ENCODE measurements at places on chromosomes 11 and 22.

DNA sequence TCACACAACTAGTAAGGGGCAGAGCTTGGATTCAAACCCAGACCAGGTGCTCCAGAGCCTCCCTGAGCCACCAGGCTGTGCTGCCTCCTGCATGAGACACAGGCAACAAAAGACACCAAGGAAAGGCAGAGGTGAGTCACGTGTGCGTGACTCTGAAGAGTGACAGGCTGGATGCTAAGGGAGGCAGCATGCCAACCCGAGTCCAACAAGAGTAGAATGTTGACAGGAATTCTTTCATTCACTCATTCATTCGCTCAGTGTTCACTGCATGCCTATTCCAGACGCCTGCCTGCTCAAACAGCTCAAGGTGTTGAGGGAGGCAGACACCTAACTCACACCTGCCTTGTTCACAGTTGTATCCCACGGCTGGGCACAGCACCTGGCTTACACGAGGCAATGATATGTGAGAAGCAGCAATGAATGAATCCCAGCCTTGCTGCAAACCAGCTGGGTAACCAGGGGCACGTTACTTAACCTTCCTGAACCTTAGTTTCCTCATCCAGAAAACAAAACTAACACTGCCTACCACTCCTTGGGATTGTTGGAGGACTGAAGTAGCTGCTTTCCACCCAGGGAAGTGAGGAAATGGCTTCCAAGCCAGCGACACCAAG is 73.8 kb upstream of the ARFGAP3 start:
- no peak for DNase-seq

GRCh38 chr11:74950374-74950969 is 1.4 kb downstream of the SPCS2 start:
- no peak for DNase-seq

DNA sequence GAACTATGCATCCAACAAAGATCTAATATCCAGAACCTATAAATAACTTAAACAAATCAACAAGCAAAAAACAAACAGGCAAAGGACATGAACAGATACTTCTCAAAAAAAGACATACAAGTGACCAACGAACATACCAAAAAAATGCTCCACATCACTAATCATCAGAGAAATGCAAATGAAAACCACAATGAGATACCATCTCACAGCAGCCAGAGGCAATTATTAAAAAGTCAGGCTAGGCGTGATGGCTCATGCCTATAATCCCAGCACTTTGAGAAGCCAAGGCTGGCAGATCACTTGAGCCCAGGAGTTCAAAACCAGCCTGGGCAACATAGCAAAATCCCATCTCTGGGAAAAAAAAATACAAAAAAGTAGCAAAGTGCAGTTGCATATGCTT is 10.7 kb downstream of the SAA4 start:
- DNase-seq, result no peak

DNA sequence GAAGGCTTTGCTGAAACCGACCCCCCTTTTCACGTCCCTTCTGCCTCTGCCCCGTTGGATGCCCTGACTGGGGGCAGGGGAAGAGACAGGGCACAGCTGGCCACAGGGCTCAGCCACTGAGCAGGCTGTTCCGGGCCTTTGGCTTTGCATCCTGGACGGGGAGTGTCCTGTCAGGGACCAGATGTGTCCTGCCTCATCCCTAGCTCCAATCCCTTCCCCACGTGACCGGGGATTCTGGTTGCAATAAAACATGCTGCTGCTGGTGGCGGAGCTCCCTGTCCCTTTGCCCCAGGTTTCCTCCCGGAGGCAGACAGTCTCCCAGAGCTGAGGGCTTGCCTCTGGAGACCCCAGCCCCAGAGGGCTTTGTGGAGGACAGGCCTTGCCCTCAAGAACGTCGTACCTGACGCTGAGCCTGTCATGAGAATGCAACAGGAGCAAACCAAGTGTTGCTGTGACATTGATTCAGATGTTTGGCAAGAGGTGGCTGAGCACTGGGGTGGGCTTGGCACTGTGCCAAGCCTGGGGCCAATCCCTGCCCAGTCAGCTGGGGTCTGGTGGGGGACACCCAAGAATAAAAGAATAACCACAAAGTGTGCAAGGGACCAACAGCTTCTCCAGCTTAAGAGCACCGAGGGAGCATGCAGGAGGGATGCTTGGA is 7.3 kb downstream of the CDC42EP2 start:
- no peak for DNase-seq

- DNase-seq, result no peak
Measured at GRCh38 chr11:117438371-117439000, 110.8 kb downstream of the CEP164 start.

DNA sequence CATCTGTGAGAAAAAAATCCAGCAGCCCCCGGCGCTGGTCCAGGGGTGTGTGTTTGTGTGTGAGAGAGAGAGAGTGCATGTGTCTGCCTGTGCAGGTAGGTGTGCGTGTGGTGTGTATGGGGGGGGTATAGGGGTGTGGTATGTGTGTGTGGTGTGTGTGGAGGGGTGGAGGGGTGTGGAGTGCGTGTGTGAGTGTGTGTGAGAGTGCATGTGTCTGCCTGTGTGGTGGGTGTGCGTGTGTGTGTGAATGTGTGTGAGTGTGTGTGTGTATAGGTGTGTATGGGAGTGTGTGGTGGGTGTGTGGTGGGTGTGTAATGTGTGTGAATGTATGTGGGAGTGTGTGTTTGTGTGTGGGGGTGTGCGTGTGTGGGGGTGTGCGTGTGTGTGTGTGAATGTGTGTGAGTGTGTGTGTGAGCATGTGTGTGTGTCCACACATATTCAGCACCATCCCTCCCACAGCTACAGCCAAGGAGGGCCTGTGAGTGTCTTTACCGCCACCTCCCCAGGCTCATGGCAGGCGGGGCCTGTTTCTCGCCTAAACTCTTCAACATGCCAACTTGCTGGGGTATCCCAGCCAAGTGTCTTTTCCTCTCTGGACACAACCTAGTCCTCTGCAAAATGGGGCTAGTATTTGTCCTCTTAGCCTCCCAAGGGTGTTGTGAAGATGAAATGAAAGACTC is 11.9 kb downstream of the LMO1 start:
- no peak for DNase-seq

Data from stimulated activated CD4-positive, alpha-beta T cell treated with anti-CD3 and anti-CD28 coated beads, TNF-alpha, amount 100 ng/mL, for 4 hours (primary cell).